HEK293T (cell line): ENCODE measurements at places on chromosomes 12 and 14.
A peak's percentile ranks its signal among the peaks of the same experiment; 100 is the strongest.

GRCh38 chr12:68378872-68379606, 46.9 kb upstream of the MDM1 start:
- DNase-seq = no peak

DNA sequence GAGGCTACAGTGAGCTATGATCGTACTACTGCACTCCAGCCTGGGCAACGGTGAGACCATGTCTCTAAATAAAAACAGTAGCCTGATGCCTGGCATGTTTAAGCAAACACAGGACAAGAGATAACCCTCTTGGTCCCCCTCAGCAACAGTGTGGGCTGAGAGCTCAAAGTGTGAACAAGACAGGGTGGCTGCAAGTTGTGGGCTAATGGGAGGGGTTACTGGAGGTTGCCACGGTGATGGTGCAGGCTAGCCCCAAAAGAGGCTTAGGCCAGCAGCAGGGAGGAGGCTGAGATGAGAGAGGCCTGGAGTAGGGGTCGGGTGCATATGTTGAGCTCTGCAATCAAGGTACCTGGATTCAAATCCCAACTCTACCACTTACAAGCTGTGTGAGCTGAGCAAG, 3.4 kb upstream of the LGMN start:
- no peak for DNase-seq

DNA sequence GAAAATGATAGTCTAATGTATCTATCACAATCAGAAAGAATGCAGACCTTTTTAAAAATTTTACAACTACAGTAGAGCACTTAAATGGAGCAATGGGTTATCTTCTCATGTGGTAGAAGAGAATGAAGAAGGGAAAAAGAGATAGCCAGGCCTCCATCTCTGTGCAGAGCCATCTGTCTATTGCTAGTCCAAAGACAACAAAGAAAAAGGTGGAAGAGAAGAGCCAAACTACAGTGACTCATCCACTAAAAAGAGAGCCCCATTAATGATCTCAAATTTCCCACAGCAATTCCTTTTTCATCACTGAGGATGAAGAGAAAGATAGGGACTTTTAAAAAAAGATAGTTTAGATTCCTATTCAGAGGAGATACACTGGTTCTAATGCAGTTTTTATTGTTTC, 232.9 kb downstream of the ATXN7L3B start:
- DNase-seq = no peak

DNA sequence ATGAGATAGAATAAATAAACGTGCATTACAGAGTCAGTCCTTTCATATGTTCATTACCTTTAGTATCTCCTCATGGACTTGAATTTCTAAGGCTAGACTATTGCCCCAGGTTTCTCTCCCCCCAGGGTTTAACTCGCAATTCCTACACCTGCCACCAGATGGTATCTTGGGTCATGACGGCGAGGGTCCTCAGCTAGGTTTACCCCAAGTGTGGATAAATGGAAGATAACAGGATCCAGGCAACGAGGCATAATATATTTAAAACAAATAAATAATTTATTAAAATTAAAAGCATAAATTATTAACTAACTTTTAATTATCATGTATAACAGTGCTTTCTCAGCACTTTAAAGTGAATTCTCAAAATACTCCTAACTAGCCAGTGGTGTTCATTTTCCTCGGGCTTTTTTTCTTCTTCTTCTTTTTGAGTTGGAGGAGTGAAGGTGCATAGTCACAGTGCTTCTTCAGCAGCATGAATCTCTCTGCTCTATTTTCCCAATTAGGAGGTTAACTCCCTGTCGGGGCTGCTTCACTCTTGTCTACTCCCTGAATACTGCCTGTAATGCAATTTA, 243.5 kb upstream of the CAND1 start:
- DNase-seq = peak; percentile 74

DNA sequence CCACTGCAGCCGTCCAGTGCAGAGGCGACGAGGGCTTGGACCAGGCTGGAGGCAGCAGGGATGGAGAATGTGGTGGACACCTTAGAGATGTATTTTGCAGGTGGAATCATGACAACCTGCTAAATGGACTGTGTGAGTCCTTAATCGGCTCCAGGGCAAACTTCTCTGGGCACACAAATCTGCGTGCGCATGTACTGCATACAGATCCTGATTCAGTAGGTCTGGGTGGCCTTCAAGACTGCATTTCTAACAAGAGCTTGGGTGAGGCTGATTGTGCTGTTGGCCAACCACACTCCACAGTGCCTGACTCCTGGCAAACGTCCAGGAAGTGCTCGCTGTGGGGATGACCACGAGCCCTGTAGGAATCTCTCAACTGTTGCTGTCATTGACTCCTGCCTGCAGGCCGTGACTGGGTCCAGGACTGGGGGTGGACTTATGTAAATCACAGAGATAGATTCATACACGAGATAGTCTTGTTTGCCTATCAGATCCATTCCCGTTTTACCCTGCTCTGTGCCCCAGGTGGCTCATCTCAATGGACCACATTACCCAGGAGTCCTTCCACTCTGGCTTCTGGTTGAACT, 27.2 kb downstream of the JDP2 start:
- no peak for DNase-seq

DNA sequence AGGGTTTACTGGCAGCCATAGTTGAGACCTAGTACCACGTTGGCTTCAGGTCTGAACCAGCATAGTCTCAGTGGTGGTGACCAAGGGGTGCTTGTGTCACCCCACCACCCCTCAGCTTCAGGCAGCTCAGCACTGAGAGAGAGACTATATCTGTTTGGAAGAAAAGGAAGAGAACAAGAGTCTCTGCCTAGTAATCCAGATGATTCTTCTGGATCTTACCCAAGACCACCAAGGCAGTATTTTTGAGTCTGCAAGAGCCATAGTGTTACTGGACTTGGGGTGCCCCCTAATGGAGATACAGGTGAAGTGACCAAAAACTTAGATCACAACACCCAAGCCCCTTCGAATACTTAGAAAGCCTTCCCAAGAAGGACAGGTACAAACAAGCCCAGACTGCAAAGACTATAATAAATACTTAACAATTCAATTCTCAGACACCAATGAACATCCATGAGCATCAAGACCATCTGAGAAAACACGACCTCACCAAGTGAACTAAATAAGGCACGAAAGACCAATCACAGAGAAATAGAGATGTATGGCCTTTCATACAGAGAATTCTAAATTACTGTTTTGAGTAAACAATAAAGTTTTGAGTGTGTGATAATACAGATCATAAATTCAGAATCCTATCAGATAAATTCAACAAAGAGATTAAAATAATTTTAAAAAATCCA, 107.0 kb downstream of the HELB start:
- DNase-seq = peak; percentile 16

- DNase-seq = no peak
These were observed 65.5 kb upstream of the BEGAIN start for GRCh38 chr14:100652744-100653143.

DNA sequence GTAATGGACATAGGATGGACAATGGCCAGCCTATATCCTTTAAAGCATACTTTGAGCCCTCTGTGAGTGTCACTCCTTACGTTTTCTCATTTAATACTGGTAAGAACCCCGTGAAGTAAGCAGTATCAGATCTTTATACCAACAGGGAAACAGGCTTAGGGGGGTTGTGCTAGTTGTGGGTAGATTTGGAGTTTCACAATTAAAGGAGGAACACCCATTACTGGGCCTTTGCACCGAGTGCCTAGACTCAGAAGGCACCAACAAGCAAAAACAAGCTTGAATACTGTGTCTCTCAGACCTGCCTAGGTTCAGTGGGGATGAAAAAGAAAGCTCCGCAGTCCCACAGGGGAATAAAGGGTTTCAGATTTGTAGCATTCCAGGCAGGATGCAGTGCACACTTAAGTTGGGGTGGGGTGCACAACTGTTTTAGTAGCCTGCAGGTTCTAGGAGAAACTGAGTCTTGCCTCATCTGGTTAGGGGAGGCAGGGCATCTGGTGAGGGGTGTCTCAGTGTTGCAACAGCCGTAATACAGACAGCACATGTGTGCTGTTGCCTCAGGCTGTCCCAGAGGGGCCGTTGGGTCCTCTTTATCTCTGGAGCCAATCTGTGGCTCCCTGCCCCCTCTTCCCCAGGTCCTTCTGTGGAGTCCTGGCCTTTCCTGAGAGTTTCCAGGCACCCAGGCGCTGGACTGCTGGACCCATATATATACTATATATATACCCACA, 51.2 kb downstream of the IRAK3 start:
- DNase-seq = no peak

DNA sequence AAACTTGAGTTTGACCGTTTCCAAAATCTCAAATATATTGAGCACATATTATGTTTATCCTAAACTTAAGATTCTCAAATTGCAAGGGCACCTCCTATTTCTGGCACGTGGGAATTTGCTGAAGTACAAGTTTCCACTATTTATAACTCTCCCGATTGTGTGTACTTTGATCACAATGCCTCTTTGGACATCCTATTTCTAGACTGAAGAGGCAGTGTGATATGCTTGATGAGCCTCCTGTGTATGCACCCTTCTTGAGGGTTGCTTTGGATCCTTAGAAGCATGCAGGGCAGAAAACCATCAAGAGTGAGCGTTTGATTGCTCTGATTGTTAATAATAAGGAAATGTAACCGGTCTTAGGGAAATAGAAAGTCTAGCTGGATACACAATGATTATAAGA, 218.9 kb upstream of the RBM19 start:
- no peak for DNase-seq

- DNase-seq = no peak
These were observed 5.6 kb downstream of the RIC8B start for GRCh38 chr12:106780010-106780631.

DNA sequence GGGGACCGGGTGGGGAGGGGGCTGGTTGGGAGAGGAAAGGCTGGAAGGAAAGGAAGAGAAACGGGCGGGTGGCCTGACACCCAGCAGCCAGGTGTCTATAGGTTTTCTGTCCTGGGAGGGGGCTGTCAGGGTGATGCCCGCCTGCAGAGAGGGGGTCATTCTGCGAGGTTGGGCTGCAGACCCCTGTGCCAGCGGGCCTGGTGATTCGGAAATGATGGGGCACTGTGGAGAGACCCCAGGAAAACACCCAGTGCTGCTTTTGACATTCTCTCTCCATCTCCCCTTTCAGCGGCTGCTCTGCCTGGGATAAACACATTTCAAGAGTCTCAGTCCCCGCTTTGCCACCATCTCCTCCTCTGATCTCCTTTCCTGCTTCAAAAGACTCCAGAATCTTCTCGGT, 168.5 kb upstream of the RTL1 start:
- DNase-seq = no peak

- no peak for DNase-seq
These were observed 56.7 kb downstream of the SRGAP1 start for GRCh38 chr12:63900922-63901793.

DNA sequence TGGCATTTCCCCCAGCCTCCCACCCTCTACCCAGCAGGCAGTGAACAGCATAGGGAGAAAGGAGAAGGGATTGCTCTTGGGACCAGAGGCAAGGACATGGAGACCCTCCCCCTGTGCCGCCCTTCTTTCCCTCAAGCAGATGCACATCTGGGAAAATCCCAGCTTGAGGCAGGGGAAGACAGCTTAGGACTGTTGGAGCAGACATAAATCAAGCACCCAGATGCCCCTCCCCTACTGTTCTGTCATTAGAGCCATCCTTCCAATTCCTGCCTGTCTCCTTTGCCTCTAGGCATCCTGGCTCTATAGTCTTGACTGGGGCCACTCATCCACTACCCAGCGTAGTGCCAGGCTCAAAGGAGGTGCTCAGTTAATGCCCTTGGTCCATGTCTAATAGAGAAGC, 7.5 kb upstream of the CISTR start:
- no peak for DNase-seq

- DNase-seq = no peak
These were observed 217.6 kb upstream of the SFSWAP start for GRCh38 chr12:131493068-131493826.

- DNase-seq = no peak
These were observed 6.6 kb upstream of the CCND2 start for GRCh38 chr12:4266990-4267389.

- peak; percentile 58 for DNase-seq
These were observed at the start of gene PALS1 for GRCh38 chr14:67241411-67242167. PALS1 (plus strand) TSS chr14:67241435; CDS start chr14:67279171, 37,736 bp downstream.

- no peak for DNase-seq
These were observed 67.2 kb downstream of the TTC9 start for GRCh38 chr14:70708717-70709570.

GRCh38 chr14:73661872-73662271, 17.1 kb downstream of the DNAL1 start:
- DNase-seq = no peak

DNA sequence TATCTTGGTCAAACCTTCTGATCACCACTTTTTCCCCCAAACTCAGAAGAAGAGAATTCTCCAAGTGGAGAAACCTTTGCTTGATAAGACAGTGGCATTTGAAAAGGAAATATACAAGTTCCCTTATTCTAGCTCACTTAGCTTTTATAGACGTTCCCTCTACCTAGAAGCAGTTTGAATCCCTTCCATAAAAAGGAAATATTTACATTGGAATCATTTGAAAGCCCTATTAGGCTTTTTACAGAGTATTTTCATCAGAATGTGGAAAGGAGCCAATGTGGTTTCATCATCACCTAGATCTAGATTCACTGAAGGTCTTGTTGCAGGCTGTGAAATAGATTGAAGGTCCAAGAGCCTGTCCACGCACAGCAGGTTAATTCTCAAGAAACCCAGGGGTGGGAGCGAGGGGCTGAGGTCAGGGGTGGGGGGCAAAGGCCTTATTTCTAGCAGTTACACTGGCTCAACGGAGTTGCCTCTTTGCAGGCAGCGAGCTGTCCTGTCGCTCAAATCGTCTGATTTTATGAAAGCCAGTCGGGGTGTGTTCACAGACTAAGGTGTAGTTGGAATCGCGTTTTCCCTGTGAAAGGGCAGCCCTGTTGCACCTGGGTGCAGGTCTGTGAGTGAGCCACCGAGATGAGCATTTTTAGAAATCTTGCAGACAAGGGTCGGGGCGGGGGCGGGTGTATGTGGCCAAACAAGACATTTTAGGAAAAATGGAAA, 45.6 kb downstream of the AACS start:
- DNase-seq = no peak

DNA sequence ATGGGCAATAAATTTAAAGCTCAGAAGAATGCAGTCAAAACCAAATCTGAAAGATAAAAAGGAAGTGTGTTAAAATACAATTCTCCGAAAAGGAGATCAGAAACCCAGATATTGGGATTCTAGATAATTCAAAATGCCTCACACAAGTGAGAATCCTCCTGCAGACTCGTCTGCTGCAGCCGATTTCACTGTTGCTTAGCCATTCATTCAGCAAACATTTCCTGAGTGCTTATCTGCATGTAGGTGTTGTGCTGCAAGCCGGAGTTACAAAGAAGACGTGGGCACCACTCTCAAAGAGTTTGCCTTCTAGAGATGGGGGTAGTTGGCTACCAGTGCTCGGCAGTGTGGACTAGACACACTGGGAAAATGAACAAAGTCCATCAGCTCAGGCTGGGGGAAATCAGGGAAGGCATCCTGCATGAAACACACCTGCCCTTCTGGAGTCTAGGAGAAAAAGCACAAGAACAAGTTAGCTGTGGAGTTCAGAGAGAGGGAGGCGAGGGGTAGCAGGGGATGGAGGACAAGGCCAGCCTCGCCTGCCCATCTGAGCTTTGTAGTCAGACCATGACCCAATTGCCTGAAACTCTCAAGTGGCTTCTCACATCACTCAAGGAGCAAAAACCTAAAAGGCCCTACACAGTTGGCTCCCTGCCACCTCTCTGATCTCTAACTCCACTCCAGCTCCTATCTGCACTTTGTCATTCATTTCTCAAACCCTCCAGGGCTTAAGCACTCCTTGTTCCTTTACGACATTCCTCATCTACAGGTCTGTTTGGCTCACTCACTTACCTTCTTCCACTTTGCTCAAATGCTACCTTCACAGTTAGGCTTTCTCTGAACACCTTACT, 310.0 kb upstream of the DDHD1 start:
- DNase-seq = no peak
